Left ventricle myocardium inferior (tissue), 1 donor: ENCODE measurements at places on chromosomes 12 and 14.
A peak's percentile ranks its signal among the peaks of the same experiment; 100 is the strongest.

DNA sequence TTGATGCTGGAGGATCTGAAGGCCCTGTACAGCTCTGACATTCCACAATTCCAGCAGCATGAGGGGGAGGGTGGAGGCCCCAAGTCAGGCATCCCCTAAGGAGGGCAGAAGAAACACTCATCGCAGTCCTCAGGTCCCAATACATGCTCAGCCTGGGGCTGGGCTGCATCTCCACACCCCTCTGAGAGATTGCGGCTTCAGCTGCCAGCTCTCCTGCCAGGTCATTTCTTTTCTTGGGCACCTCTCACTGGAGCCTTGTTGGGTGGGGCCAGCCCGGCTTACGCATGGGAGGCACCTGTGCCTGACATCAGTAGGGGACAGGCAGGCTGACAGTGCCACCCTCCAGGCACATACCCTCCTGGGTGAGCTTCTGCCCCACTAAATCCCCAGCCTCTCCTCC, 89.8 kb downstream of the DICER1 start:
- no peak for DNase-seq

- no peak for DNase-seq
Measured at GRCh38 chr14:81710232-81710845, 176.7 kb upstream of the SEL1L start.

GRCh38 chr12:38157274-38157932, 159.2 kb upstream of the ALG10B start:
- DNase-seq = no peak

- no peak for DNase-seq
Measured at GRCh38 chr12:109501299-109501698, 23.9 kb downstream of the UBE3B start.

- DNase-seq = no peak
Measured at GRCh38 chr12:3311027-3311402, 180.0 kb upstream of the PRMT8 start.

DNA sequence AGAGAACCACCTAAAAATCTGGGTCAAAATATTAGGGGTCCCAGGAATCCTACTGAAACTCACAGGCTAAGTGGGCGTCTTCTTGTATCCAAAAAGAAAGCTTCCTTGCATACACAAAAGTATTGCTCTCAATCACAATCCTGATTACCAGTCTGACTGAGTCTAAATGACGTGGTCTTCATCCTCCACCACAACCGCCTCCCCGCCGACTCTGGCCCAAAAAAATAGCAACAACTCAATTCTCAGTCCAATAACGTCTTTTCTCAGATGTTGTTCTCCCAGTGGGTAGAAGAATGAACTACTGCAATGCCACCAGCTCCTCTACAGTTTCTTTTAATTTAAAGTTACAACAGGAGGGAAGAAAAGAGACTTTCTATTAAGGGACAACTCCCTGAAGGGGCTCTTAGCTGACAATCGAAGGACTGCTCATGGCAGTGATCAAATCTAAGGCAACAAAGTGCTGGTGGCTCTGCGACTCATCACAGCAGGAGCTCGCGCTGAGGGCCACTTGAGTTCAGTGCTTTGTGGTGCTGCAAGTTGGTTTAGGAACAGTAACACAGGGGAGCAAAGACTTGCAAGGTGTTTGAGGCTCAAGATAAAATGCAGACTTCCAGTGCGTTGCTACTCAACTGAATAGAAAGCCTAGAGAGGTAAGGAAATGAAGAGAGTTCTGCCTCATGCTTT, 394.1 kb downstream of the BCAT1 start:
- DNase-seq = no peak

GRCh38 chr14:81855007-81855406, 321.4 kb upstream of the SEL1L start:
- no peak for DNase-seq

DNA sequence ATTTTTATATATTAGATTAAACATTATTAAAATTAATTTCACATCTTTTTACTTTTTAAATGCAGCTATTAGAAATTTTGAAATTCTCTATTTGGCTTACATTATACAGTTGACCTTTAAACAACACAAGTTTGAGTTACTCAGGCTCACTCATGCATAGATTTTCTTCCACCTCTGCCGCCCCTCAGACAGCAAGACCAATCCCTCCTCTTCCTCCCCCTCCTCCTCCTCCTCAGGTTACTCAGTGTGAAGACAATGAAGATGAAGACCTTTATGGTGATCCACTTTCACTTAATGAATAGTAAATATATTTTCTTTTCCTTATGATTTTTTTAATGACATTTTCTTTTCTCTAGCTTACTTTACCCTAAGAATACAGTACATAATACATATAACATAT, 136.2 kb downstream of the LLPH start:
- DNase-seq = no peak

- no peak for DNase-seq
Measured at GRCh38 chr12:57733928-57734327, 4.6 kb downstream of the AGAP2 start.

DNA sequence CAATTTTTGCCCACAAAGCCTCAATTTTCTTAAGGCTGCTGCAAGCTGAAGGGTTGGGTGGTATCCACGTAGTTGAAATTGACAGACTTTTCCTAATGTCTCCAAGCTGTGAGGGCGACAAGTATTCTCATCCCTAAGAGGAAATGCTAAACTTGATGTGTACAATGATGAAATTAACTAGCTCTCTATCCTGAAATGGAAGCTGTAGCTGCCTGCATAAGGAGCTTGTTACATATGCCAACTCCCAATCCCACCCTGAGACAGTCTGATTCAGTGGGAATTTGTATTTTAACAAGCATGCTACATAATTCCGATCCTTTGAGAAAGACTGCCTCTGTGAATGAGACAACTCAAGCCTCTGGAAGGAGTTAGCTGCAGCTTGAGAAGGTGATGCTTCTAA, 45.7 kb upstream of the MDM1 start:
- DNase-seq = no peak

GRCh38 chr12:54417712-54418440, 1.2 kb downstream of the ITGA5 start:
- no peak for DNase-seq

GRCh38 chr12:22287776-22288621, 46.5 kb downstream of the ST8SIA1 start:
- DNase-seq = no peak

DNA sequence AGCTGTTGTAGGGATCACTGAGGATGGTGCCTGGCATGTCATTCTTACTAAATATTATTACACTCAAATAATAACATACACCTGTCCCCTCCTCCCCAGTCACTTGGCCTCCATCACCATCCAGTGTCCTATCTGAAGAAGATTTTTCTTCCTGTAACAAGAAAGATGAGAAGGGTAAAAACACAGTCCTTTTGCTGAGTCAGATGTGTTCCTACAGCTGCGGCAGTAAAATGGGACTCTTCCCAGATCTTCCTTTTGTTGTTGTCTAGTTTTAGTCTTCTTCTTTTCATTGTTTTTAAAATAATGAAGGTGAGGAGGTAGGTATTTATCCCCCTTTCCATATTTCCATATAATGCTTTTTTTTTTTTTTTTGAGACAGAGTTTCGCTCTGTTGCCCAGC, 83.1 kb upstream of the RFLNA start:
- DNase-seq = no peak

- no peak for DNase-seq
Measured at GRCh38 chr14:50388256-50388931, 8.3 kb downstream of the CDKL1 start.

- DNase-seq = no peak
Measured at GRCh38 chr14:60642270-60643140, 6.8 kb downstream of the SIX1 start.

DNA sequence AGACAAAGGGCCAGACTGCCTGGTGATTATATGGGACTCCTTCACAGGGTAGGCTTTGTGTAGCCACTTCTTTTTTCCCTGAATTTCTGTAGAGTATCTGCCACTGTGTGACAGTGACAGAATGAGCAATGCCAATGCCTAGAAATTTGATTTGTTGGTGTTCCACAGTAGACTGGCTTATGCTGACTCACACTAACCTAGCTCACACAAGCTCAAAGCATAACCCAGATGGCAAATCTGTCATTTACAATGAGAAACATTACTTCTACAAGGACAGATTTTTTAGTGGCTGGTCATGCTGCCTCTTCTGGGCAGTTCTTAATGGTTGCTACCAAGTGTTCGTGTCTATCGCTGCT, 15.9 kb downstream of the CFAP251 start:
- DNase-seq = no peak

- DNase-seq = no peak
Measured at GRCh38 chr12:89260841-89261637, 91.3 kb downstream of the DUSP6 start.

DNA sequence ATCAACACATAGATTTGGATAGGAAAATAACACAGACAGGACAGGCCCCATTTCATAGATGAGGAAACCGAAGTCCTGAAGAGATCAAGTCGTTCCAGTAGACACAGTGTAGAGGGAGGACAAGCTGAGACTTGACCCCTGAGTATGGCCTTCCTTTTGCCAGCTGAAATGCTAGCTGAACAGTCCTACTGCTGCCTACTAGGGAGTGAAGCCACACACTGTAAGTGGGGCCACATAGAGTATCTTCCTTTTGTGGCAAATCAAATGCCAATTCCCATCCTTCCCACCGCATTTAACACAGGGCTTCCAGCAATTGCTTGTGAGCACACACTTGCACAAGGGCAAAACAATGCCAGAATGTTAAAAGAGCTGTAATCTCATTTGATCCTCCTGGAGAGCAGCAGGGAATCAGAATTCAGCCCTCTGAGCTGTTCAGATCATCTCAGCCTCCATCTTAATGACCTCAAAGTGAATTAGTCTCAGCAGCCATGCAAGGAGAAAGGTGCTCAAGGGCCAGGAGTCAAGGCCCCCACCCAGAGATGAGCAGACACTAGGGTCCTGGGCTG, 380.5 kb downstream of the EMP1 start:
- DNase-seq = no peak

- no peak for DNase-seq
Measured at GRCh38 chr12:117114784-117115183, 15.6 kb upstream of the TESC start.

GRCh38 chr12:63862969-63863230, 18.4 kb downstream of the SRGAP1 start:
- no peak for DNase-seq

- DNase-seq = no peak
Measured at GRCh38 chr12:52172956-52173355, 18.9 kb downstream of the KRT80 start.

DNA sequence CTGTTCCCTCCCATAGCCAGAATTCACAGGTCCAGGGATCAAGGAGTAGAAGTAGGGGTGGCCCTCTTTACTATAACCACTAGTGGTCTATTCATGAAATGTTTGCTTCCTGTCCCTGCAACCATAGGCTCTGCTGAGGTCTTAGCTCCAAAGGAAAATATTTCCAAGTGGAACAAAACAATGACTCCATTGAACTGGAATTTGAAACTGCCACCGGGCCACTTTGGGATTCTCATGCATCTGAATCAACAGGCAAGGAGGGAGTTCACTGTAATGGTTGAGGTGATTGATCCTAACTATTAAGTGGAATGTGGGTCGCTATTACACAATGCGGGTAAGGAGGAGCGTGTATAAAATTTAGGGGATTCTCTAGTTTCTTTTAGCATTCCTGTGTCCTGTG, 197.0 kb downstream of the ETNK1 start:
- DNase-seq = no peak

- DNase-seq = no peak
Measured at GRCh38 chr12:98222135-98222534, 293.3 kb upstream of the TMPO start.

GRCh38 chr12:64780132-64780530, 20.9 kb upstream of the GNS start:
- DNase-seq = no peak

GRCh38 chr12:75848431-75848925, 183.1 kb downstream of the PHLDA1 start:
- no peak for DNase-seq

- no peak for DNase-seq
Measured at GRCh38 chr12:25787701-25788100, 170.8 kb upstream of the RASSF8 start.

- no peak for DNase-seq
Measured at GRCh38 chr14:22900081-22900799, 17.2 kb downstream of the REM2 start.

DNA sequence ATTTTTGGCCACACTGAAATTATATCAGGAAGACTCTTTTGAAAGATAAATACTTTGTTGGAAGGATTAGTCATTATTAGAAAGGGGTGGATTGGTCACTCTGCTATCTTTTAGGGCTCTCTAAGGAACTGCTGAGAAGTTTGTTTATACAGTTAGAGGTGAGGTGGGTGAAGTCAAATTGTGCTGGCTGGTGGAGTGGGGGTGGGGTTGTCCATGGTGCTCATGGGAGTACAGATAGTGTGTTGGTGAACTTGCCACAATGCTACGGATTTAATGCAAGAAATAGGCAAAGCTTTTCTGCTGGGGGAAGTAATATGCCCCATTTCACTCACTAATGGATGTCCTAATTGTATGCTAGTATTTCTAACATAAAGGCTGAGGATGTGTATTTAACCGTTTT, 35.8 kb downstream of the SUSD6 start:
- DNase-seq = no peak

GRCh38 chr14:92944976-92945375, 22.0 kb downstream of the CHGA start:
- no peak for DNase-seq

DNA sequence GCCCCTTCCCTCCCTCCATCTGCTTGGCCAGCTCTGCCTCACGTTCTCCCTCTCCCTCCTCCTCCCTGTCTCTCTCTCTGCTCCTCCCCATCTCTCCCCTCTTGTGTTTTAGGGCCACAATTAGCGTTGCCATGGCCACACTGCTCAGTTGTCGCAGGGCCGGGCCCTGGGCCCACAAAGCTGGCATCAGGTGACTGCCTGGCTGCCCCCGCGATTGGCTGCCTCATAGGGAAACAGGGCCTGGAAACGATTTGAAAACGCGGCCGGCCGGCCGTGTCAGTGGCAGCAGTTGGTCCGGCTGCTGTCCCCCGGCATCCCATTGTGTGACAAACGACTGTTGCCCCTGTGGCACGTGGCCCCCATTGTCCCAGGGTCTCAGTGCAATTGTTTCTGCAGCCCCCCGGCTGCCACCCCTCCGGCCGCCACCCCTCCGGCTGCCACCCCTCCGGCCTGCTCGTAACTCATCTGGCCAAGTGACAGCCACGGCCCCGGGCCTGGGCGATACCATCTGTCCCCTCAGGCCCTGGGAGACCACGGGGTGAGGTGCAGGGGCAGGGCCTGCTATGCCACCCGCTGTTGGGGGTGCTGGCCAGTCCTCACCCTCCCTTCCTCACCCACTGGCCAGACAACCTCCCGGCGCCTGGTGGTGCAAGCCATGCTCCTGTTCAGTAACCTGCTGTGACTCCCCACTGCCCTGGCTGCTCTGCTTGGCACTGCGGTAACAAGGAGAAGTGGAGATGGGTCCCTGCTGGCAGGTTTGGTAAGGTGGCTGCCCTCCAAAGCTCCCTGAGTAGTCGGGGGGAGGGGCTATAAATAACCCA, 17.4 kb downstream of the FOXN4 start:
- peak; percentile 74 for DNase-seq
